ENCODE measurements at places on chromosomes 6 and 20.

DNA sequence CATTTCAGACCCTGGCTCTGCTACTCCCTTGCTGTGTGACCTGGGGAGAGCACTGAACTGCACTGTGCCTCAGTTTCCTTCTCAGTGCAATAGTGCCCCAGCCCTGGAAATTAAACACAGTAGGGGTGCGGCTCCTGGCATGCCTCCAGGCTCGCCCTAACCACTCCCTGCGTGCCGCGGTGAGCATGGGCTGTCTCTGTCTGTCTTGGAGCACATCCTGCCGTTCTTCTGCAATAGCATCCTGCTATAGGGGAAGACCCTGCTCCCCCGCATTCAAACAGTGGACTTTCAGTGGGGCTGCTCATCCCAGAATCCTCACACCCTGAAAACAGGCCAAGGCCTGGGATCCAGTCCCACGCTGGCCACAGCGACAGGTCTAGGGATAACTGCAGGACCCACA is 129.5 kb downstream of the FOXC1 start:
- no peak for DNase-seq

DNA sequence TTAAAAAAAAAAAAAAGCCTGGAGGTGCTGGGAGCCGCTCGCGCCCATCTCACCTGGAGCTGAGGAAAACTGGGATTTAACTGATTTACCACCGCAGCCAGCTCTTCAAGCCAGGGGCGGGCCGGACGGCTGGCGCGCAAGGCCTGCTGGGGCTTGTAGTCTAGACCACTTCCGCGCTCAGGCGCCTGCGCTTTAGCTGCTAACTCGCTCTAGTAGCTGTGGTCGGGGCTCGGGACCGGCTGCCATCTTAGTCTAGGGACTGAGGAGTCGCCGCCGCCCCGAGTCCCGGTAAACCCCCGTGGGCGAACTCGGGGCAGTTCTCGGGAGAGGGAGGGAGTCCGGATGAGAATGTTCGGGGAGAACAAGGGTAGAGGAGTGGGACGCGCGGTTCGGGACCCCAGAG is at the start of gene ITCH:
TSS of gene ITCH (plus strand) at position 212 of the 403 bp plus-strand sequence. CDS start 30,539 bp downstream, outside the sequence.
- peak; percentile 98 for DNase-seq

- no peak for DNase-seq
Measured at GRCh38 chr20:1842281-1842680, 52.9 kb upstream of the SIRPA start.

DNA sequence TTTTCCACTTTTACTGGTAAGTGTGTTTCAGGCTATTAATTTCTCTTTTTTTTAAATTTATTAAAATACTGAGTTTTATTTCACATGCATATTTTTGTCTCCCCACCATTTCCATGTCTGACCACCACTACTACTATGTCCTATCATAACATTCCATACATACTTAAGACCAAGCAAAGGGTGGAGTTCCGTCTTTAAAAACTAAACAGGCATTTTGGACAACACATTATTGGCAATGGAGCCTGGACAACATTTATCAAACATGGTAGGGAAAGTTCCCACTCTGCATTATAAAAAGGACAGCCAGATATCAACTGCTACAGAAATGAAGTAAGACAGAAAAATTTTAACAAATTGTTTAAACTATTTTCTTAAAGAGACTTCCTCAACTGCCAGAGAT is 91.9 kb downstream of the LMBRD1 start:
- no peak for DNase-seq

GRCh38 chr6:133888929-133889556 is at the start of gene TCF21:
Gene TCF21 (plus strand): TSS chr6:133889113. CDS start chr6:133889398, 285 bp downstream.
- no peak for DNase-seq

DNA sequence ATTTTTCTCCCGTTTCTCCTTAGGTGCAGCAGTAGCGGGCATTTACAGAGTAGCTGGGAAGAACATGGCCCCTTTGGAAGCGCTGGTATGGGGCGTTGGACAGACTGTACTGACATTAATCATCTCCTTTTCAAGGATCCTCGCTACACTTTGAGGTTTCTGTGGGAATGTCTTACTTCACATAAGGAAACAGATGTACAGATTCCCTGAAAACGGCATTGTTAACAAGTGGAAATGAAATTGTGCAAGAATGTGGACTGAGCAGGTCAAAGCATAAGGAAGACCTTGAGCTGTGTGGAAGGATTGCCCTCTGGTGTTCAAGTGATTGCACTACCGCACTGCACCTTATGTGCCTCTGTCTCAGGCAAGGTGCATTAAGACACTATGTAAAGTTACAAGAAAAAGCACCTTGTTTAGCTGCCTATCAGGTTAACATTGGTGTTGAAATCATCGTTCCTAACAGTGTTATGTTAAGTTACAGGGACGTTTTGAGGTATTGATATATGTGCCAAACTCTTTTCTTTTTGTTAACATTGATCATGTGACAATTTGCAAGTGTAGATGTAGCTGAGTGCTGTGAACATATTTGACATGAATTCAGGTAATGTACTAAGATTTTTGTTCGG is 38.0 kb downstream of the TMEM170B start:
- DNase-seq: peak; percentile 87

DNA sequence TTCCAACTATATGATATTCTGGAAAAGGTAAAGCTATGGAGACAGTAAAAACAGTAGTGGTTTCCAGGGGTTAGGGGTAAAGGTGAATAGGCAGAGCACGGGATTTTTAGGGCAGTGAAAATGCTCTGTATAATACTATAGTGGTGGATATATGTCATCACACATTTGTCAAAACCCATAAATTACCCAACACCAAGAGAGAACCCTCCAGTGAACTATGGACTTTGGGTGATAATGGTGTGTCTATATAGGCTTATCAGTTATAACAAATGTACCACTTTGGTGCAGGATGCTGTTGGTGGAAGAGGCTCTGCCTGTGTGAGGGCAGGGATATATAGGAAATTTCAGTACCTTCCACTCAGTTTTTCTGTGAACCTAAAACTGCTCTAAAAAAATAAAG is 149.9 kb downstream of the GPX5 start:
- DNase-seq: no peak

DNA sequence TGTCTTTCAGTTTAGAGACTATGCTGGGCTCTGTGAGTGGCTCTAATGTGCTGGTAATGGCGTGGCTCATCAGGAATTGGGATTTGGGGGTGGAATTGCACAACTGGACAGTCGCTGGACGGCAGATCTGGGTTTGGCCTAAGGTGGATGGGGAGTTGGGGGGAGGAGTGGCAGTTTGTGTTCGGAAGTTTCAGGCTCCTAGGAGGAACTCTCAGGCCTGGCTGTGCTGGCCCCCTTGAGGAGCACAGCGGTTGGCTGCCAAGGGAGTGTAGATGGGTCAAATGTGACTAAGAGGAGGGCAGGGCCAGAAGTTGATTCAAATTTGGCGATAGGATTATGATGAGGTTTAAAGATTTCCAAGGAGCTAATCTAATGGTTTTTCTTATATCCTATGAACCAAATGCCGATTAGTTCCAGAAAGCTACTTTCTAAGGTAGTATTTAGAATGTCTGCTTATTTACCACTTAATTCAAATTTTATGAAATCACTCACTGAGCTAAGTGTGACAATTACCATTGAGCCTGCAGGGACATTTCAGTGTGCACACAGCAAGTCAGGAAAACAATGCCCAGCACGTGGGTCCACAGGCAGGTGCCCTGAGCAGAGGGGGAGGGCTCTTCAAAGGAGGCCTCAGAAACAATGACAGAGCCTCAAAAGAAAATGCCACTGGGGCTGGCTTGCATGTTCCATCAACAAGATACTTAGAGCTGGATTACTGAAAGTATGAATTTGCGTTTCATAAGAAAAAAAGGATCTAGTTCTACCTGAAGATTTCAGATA is 111.0 kb downstream of the GJA10 start:
- no peak for DNase-seq

- no peak for DNase-seq
Measured at GRCh38 chr6:32156891-32157290, 3.0 kb downstream of the PPT2 start.

DNA sequence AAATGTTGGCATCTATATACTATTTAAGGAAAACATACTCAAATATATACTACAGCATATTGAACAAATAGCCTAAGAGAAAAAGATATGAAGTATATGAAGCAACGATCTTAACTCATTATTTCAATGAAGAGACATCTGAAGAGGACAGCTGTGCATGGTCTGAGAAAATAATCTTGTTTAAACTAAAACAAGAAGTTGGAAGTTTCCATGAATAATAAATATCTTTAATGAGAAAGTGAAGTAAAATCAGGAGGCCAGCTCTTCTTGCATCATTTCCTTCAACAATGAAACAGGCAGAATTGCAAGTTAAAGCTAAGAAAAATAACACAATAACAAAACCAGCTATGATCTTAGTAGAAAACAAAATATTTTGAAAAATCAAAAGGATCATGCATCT is 1265.4 kb upstream of the MAP3K7 start:
- no peak for DNase-seq

- peak; percentile 8 for DNase-seq
Measured at GRCh38 chr20:59322585-59323454, 22.4 kb downstream of the EDN3 start.

DNA sequence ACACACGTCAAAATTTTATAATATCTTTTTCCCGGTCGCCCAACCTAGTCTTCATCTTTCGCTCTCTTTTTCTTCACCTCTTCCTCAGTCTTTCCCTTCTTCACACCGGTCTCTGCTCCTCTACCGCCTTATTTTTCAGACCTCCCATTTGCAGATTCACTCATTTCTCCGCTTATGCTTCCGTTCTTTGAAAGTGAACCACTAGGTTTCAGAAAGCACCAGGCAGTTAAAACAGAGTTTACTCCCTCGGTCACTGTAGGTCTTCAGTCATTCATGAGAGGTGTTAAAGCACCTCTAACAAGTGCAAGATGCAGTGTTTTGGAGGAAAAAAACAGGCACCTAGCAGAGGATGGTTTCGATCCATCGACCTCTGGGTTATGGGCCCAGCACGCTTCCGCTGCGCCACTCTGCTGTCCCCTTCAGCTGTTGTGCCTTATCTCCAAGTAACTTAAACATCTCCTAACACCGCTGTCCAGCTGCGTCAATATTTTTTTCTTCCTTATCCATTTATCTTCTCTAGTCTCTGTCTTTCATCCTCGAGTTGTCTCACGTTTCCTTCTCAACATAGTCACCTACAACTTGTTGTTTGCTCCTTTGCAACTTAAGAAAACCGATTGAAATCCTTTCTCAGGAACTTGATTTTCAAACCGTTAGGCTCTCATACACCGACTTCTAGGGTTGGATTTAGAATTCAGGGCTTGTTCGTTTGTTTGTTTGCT is 119.7 kb upstream of the ZNF184 start:
- DNase-seq: peak; percentile 15

- no peak for DNase-seq
Measured at GRCh38 chr6:56949925-56950495, 4.9 kb upstream of the BEND6 start.

DNA sequence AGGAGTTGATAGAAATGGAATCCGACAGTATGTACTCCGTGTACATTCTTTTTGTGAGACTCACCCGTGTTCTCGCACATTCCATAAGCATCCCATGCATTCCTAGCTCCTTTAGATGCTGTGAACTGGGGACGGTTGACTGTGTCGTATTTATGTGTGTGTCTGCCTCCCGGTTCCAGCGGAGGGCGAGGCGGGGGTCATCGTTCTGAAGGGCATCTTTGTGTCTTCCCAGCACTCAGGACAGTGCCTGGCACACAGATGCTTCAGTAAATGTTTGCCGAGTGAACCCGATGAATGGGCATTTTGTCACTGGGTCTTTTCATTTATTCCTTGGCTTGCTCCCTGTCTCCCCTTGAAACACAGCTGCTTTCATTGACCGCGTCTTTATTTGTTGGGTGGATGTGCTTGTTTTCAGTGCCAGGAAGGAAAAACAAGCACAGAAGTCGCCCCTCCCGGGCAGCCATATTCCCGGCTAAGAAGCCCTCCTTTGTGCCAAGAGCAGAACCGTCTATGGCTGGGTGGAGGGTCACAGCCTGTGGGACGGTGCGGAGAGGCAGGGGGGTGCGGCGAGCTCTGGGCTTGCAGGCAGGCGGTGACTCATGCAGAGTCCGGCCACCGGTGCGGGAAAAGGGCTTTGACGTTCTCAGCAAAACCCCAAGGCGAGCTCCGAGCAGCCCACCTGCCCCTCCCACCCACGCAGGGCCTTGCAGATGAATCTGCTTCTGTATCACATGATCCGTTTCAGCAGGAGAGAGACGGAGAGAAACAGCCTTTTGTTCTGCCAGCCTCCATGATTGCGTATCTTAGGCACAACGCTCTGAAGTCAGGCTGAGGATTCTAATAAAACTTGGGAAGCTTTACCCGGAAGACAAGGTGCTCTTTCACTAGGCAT is 11.2 kb upstream of the PSMG4 start:
- DNase-seq: no peak

DNA sequence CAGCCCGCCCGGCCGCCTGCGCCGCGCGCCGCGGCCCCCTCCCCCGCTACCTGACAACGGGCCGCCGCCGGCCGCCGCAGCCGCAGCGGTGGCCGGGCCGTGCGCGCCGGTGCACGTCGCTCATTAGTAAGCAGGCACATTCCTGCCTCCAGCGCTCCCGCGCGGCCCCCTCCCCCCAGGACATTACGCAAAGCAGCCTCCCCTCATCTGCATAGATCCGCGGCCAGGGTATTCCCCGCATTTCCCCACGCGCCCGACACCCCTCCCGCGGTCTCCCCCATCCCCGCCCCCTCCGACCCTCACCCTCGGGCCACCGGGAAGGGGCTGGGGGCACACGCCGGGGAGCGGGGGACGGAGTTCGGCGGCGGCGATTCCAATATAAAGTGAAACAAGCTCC is at the start of gene HIVEP2:
TSS of gene HIVEP2 (minus strand) at position 128 of the 397 bp plus-strand sequence. CDS start 170,438 bp downstream, outside the sequence.
- DNase-seq: peak; percentile 60

All from suppressor macrophage (primary cell).